ENCODE measurements at places on chromosomes 7 and 10. TPM values are rescaled to one million over a fixed set of nuclear protein-coding genes. Genes with fewer than 3 reads are reported as not detected.

MMD2 gene
- not detected for total RNA-seq

H2BK1 gene
- total RNA-seq = not detected

SYCE1 gene
- total RNA-seq = 0.09 TPM

MRPL32 gene
- 28.4 TPM for total RNA-seq

FAM25G gene
- total RNA-seq = not detected

CTAGE8 gene
- total RNA-seq = not detected

CC2D2B gene
- 0.09 TPM for total RNA-seq

IPMK gene
- 7.3 TPM for total RNA-seq

MACROH2A2 gene
- 10.0 TPM for total RNA-seq
